Upper lobe of left lung (tissue), 6 donors: ENCODE measurements at places on chromosomes 12 and 14. TPM values are rescaled to one million over a fixed set of nuclear protein-coding genes. Genes with fewer than 3 reads are reported as not detected.

DNA sequence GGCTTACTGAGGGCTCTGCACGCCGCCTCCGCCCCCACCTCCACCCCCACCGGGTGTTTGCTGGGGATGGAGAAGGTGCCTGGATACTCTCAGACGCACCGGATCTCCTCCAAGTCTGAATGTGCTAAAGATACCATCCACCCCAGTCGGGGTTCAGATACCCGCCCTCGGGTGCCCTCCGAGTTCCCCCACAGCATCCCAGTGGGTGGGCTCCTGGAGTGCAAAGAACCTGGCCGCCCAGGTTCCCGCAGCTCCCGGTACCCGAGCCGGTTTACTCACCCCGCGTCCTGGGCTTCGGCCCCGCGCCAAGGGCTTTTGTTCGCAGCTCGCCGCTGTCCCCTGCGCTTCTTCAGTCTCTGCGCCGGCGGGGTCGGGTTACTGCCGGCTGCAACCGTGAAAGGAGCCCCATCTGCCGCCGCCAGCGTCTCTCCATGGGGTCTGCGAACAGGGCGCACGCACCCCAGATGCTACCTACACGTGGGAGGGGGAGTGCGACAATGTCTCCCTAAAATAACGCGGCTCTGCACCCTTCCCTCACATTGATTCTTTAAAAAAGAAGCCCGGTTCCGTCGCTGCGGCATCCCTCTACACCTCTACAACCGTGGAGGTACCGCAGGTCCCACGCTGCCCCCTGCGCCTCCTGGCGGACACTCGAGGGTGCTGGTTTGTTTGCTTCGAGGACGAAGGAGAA lies at the start of gene CCDC177:
Gene CCDC177, minus strand, starts transcription at position 609 of the 691 bp plus-strand sequence. CDS start 1,249 bp downstream, outside the sequence.
- peaks cover 22% of the 10 kb centered on the region for H3K27me3 ChIP-seq
- peaks cover 33% of the 10 kb centered on the region for H3K4me1 ChIP-seq
- no peak within 1 kb of the TSS for H3K27ac ChIP-seq
- H3K4me3 ChIP-seq: peak within 1 kb of the TSS; percentile 7
- no peaks in the 10 kb centered on the region for H3K36me3 ChIP-seq
- peak; percentile 56 for DNase-seq

PRB2 gene
- total RNA-seq: not detected

GRCh38 chr12:131795064-131795463 lies 33.1 kb upstream of the MMP17 start:
- H3K4me1 ChIP-seq: peaks cover 6% of the 10 kb centered on the region
- no peaks in the 10 kb centered on the region for H3K27me3 ChIP-seq
- H3K4me3 ChIP-seq: no peak overlapping the region
- H3K27ac ChIP-seq: no peak overlapping the region

- H3K4me1 ChIP-seq: peaks cover 68% of the 10 kb centered on the region
- H3K36me3 ChIP-seq: no peaks in the 10 kb centered on the region
- peak overlapping the region; percentile 98 for H3K27ac ChIP-seq
- peak overlapping the region; percentile 1 for H3K4me3 ChIP-seq
- no peaks in the 10 kb centered on the region for H3K27me3 ChIP-seq
Observed at GRCh38 chr14:76953311-76953945, 75.1 kb downstream of the IRF2BPL start.

CD163L1 gene
- 4.3 TPM for total RNA-seq

- DNase-seq: no peak
- peaks cover 5% of the 10 kb centered on the region for H3K4me1 ChIP-seq
- no peak overlapping the region for H3K27ac ChIP-seq
- no peaks in the 10 kb centered on the region for H3K27me3 ChIP-seq
- H3K4me3 ChIP-seq: no peak overlapping the region
Observed at GRCh38 chr12:5391653-5392052, 40.3 kb upstream of the NTF3 start.

DNA sequence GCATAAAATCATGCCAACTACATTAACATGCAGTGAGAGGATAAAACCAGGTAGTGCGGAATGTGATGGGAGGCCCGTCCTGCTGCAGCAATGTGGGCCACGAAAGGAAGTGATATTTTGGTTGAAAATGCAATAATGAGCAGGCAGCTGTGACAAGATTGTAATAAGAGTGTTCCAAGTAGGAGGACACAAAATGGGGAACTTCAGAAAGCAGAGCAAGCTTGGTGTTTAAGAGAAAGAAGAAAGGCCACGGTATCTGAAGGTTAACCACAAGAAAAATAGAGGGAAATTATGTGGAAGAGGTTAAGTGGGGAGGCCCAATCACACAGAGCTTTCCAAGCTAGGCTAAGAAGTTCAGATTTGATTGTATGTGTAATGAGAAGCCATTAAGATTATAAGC lies 34.3 kb downstream of the OVCH1 start:
- no peak for DNase-seq
- no peaks in the 10 kb centered on the region for H3K4me1 ChIP-seq
- no peaks in the 10 kb centered on the region for H3K36me3 ChIP-seq
- H3K27ac ChIP-seq: no peak overlapping the region
- H3K27me3 ChIP-seq: no peaks in the 10 kb centered on the region

DNA sequence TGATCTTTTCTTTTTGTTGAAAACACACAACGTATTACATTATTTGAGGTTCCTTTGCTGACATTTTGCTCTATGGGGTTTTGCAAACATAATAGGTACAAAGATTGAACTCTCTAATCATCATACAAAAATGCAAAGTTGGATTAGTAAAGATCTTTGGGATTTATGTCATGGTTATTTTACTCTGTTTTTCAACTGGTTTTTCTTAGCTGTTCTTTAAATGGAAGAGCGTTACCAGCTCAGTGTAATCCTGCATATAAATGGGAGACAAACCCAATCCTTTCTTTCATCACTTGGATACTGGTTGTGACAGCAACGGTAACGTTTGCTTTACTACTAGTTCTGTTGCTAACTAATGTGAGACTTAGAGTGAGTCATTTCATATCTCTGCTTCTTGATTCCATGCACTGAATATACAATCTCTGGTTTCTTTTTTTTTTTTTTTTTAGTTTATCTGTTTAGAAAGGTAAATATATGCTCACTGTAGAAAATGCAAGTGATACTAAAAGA lies 104.9 kb upstream of the NOVA1 start:
- no peaks in the 10 kb centered on the region for H3K4me1 ChIP-seq
- no peaks in the 10 kb centered on the region for H3K36me3 ChIP-seq
- no peak overlapping the region for H3K27ac ChIP-seq
- no peak overlapping the region for H3K4me3 ChIP-seq
- DNase-seq: no peak

DNA sequence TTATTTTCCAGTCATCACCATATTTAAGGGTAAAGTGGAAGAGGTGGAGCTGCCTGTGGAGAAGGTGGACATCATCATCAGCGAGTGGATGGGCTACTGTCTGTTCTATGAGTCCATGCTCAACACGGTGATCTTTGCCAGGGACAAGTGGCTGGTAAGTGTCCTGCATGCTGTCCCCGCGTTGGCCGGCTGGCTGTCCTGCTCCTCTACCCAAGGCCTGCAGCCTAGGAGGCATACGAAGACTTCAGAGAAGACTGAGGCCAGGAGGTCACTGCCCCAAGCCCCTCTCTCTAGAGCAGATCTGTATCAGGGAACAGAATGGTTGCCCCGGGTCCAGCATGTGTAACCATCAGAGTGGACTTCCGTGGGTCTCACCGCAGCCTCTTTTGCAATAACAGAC lies 77.7 kb downstream of the PRMT8 start:
- H3K27me3 ChIP-seq: no peaks in the 10 kb centered on the region
- no peaks in the 10 kb centered on the region for H3K36me3 ChIP-seq
- H3K4me3 ChIP-seq: no peak overlapping the region

SYT1 gene
- not detected for total RNA-seq

ERBB3 gene
- 56.8 TPM for total RNA-seq

- no peaks in the 10 kb centered on the region for H3K36me3 ChIP-seq
- no peak overlapping the region for H3K4me3 ChIP-seq
- H3K4me1 ChIP-seq: peaks cover 27% of the 10 kb centered on the region
- peak overlapping the region; percentile 13 for H3K27ac ChIP-seq
Observed at GRCh38 chr12:113260636-113261300, 39.5 kb downstream of the TPCN1 start.

ADCY6 gene
- 113 TPM for total RNA-seq

GRCh38 chr12:21818627-21819026 lies 44.1 kb upstream of the KCNJ8 start:
- H3K27ac ChIP-seq: no peak overlapping the region
- H3K4me1 ChIP-seq: peaks cover 3% of the 10 kb centered on the region
- no peak for DNase-seq
- no peaks in the 10 kb centered on the region for H3K27me3 ChIP-seq

GRCh38 chr12:32399370-32400113 lies at the start of gene FGD4:
Gene FGD4, plus strand, starts transcription at chr12:32399558.
- peak; percentile 98 for DNase-seq
- H3K27ac ChIP-seq: peak within 1 kb of the TSS; percentile 91
- H3K4me1 ChIP-seq: peaks cover 16% of the 10 kb centered on the region
- no peaks in the 10 kb centered on the region for H3K27me3 ChIP-seq

GRCh38 chr12:7131502-7131866 lies 1.3 kb downstream of the CLSTN3 start:
- no peaks in the 10 kb centered on the region for H3K27me3 ChIP-seq
- no peak overlapping the region for H3K27ac ChIP-seq
- H3K4me3 ChIP-seq: no peak overlapping the region
- H3K36me3 ChIP-seq: peaks cover 5% of the 10 kb centered on the region

POTEM gene
- not detected for total RNA-seq

DNA sequence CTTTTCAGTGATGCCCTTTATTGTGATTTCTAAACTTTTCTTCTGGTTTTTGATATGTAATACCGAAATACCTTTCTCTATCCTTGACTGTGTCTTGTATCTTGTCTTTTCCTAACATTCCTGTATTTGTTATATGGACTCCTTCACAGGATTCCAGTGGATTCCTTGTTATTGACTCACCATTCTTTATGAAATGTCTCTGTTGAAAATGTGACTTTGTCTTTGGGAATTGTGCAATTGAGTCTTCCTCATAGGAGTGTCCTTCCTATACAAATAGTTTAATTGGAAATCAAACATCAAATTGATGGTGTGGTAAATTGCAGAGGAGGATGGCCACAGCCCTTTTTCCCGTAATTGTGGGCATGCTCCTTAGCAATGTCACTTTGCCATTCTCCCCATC lies 296.6 kb upstream of the KITLG start:
- no peaks in the 10 kb centered on the region for H3K4me1 ChIP-seq
- no peak overlapping the region for H3K27ac ChIP-seq
- H3K27me3 ChIP-seq: no peaks in the 10 kb centered on the region
- H3K36me3 ChIP-seq: no peaks in the 10 kb centered on the region
- H3K4me3 ChIP-seq: no peak overlapping the region
- DNase-seq: no peak
